ENCODE measurements at places on chromosomes 16 and 17.
A peak's percentile ranks its signal among the peaks of the same experiment; 100 is the strongest.

DNA sequence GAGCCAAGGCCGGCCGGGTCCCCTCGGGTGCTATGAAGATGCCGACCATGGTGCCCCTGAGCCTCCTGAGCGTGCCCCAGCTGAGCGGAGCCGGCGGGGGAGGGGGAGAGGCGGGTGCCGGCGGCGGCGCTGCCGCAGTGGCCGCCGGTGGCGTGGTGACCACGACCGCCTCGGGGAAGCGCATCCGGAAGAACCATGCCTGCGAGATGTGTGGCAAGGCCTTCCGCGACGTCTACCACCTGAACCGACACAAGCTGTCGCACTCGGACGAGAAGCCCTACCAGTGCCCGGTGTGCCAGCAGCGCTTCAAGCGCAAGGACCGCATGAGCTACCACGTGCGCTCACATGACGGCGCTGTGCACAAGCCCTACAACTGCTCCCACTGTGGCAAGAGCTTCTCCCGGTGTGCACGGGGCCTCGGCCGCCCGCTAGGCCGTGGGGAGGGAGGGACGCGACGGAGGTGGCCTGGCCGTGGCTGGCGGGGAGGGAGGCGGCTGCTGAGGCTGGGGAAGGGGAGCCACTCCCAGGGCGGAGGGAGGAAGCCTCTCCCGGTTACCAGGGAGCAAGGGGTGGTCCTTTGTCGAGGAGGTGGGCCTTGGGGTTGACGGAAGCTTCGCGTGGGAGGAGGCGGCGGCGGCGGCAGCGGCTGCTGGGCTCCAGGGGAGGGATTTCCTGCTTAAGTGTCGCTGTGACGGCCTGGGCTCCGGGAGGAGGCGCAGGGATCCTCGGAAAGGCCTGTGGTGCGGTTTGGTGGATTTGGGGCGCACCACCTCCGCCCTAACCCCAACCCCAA, 1.3 kb downstream of the MAZ start:
- peak; percentile 81 for DNase-seq

DNA sequence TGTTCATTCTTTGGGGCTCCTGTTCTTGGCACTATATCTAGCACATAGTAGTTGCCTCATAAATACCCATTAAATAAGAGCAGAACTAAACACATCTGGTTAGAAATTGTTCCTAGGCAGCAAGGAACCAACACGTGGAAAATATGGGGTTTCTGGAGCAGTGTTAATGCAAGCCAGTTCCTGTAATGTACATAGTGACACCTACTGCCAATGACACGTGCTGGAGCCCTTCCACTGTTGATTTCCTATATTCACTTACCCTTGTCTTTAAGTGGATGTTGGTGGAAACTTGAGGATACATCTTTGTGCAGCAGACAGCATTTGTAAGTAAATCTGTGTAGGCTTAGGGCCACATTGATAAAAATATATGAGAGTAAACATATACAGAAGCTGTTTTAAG, 1.6 kb upstream of the IRF8 start:
- DNase-seq = no peak

GRCh38 chr17:70820276-70820675, 650.9 kb downstream of the KCNJ2 start:
- no peak for DNase-seq

DNA sequence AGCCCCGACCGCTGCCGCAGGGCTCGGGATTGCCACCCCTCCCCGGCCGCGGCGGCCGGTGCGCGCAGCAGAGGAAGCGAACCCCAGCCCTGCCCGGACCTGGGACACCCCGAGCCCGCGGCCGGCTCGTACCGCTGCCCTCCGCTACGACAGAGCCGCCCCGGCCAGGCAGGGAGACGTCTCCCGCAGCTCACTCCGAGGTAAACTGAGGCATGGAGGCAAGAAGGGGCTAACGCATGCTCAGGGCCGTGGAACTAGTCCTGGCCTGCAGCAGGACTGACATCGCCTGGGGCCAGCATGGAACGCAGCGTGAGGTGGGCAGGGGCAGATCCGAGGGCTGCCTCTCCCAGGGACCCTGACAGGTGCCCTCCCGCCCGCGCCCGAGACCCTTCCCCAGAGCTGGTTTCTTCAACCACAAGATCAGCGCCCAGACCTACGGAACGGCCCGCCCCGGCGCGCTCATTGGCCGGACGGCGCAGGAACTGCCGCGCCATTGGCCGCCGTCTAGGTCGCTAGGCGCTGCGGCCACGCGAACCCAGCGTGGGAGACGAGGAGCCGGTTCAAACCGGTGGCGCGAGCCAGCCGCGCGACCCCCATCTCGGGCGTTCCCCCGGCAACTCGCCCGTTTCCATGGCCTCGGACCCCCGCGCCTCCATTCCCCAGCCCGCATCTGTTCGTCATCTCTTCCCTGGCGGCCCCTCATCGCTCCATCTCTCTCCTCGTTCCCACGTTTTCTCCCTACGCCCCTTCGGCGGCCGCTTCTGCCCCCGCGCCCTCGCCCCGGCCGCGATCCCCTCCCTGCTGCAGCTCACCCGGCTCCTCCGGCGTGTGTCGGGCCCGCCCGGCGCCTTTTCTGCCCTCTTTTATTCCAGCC, at the start of gene SLC43A2:
Gene SLC43A2 (minus strand): TSS at position 853 of the 874 bp plus-strand sequence. CDS start 960 bp downstream, outside the sequence.
- DNase-seq = peak; percentile 68

- DNase-seq = no peak
These were observed 37.2 kb upstream of the ETV4 start for GRCh38 chr17:43583332-43583731.

DNA sequence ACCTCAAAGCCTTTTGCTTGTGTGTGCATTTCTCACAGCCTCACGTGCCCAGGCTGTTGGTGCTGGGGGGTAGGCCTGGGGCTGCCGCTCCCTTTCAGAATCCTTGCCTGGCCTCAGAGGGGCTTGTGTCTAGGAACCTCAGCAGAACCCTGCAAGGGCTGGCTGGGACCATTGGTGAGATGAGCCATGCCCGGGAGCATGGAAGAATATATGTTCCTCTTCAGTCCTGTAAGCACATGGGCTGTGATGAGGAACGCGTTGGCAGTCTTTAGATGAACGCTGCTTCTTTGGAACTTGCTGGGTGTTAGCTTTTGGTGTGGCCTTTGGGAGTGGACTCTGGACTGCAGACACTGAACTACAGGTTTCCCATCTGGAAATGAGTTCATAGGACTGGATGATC, 32.0 kb upstream of the SLC5A10 start:
- DNase-seq = no peak

- no peak for DNase-seq
These were observed 26.3 kb upstream of the ABCA3 start for GRCh38 chr16:2366660-2367309.

Data from activated gamma-delta T cell treated with Interleukin-2 at 50 U/mL for 16 hours (primary cell).